GM18507 (cell line): ENCODE measurements at places on chromosomes 7 and 10.

- no peak for DNase-seq
Observed at GRCh38 chr10:104641187-104641936, at the start of gene SORCS3. SORCS3 (plus strand) TSS chr10:104641290.

- DNase-seq: no peak
Observed at GRCh38 chr7:40597517-40597916, 462.7 kb downstream of the SUGCT start.

DNA sequence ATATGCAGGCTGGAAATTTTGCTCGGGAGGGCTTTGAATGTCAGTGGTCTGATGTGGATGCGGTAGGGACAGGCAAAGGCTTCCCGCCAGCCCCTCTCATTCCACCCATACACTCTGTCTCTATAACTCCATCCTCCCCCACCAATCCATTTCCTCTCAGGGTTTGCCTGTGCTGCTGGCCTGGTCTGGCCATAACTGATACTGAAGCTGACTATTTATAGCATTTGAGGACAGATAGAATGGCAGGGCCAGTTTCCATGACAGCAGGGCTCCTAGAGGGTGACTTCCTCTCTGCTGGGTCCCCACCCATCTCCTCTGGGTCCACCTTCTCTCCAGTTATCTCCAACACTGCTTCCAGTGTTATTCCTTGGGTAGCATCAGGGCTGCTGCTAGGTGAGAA is 6.6 kb upstream of the PDLIM1 start:
- no peak for DNase-seq

DNA sequence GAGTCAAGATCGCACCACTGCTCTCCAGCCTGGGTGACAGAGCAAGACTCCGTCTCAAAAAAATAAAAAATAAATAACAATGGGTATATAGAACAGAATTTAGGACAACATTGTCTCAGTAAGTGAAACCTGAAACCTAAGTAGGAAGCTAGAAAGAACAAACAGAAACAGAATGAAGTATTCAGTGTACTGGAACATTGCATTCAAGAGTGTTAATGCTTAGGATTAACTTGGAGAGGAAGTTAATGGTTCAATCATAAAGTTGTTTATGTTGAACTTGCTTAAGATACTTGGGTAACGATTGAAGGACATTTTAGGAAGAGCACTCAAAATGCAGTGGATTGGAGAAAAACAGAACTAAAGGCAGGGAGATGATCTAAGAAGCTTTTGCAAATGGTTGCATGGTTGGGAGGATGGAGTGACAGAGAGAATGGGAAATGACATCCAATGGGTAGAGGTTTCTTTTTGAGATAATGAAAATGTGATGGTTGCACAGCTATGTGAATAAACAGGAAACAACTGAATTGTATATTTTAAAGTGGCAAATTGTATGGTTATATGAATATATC is 233.7 kb downstream of the ADK start:
- no peak for DNase-seq

DNA sequence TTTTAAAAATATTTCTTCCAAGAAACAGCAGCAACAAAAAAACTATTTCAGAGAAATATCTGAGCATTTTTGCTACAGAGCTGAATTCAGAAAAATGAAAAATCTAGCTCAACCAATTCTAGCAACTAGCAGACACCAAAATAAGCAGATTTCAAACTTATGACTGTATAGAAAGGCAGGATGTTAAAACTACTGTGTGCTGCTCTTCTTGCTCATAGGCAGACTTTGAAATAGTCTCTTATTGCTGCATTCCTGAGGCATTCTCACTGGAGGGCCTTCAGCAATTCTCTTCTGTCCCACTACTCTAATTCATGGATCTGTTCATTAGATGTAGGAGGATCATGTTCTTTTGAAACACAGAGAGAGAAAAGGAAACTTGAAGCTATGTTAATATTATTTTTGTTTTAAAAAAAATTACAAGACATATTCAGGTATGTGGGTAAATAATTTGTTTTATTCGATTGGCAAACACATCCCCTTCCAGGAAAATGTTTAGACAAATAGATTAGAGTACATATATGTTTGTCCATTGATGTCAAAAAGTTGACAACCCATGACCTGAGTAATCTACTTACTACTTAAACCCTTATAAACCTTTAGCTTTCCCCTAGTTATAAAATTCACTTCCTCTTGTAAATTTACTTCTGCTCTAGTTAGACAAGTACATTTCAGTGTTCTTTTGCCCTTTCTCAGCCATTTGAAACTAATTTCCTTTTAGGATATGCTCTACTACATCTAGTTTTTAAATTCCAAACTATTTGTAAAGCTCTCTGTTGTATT is 428.2 kb upstream of the POT1 start:
- DNase-seq: no peak

DNA sequence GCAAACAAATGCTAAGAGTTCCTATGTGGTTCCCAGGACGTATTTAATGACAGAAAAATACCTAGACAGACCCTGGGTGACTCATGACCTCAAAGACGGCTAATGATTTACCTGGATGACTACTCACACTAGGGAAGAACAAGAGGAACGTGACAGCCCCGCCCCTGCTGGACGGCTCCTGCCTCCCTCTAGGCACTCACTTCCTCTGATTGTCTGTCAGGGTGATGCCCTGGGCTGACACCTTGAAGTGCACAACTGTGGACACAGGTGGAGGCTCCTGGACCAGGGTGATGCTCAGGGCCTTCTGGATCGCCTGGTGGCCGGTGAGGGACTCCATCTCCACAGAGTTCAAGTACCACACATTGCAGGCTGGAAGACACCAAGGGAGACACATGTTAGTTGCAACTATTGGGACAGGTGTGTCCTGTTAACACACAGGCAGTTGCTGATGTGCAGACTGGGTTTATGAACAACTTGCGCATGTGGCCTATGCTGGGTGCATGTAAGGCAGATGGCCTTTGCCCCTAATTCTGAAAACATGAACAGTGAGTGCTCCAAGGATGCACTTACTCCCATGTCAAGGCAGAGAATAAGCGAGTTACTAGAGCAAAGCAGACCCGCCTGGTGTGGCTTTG is 298.3 kb downstream of the TNS3 start:
- no peak for DNase-seq

- DNase-seq: no peak
Observed at GRCh38 chr7:5424749-5425506, 1.3 kb upstream of the TNRC18 start.

- DNase-seq: no peak
Observed at GRCh38 chr7:24555184-24555583, 18.1 kb upstream of the PALS2 start.

DNA sequence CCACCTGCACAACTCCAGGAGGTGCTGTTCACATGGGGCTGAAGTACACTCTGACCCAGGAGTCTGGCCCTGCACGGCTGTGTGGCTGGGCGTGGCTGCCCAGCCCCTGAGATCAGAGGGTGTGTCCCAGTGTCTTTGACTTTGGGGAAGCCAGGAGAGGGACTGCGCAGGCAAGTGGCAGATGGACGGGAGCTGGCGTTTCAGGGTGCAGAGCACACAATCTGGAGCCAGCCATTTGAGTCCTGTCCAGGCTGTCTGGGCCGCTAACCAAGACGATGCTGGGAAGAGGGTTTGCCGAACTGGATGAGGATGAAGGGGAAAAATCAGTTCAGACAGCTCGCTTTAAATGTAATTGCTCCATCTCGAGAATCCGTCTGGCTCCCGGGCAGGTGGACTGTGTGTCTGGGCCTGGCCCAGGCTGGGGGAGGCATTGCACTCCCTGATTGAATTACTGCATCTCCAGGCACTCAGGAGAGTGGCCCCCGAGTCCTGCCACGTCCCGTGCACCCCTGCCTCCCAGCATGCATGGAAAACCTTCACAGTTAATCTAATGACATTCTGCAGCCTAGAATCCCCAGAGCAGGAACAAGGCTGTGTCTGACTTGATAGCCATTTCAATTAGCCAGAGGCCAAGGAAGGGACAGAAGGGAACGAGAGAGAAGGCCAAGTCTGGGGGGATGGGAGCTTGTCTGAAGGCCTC is 120.8 kb upstream of the NANOS1 start:
- no peak for DNase-seq

DNA sequence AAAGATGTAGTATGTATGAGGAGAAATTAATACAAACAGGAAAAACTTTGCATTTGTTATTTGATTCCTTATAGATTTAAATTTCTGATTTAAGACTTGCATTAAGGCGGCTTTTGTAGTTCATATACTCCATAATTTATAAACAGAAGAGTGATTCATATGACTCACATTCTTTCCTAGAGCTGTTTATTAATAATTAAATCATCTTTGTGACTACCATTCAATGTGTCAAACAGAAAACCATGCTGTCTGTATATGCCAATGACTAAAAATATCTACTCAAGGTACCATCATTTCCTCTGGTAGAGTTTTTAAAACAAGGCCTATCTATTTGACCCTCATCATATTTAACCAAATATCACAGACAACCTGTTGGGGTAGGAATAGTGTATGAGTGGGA is 501.7 kb downstream of the PARD3 start:
- DNase-seq: no peak

- DNase-seq: no peak
Observed at GRCh38 chr7:41574377-41574776, 128.5 kb downstream of the INHBA start.

DNA sequence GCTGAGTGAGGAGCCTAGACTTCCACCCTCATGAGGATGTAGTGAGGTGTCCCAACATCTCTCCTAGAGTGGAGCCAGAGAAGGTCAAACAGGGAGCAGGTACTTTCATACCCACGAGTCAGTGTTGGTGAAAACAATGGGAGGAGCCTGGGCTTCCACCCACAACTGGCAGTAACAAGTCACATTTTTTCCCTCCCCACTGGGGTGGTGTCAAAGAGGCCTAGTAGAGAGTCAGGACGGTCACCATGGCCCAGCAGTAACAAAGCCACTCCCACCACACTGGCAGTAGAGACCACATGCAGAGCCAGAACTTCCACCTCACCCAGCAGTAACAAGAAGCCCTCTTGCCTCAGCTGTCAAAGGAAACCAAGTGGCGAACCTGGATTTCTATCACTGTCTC is 280.2 kb upstream of the IMMP2L start:
- DNase-seq: no peak

DNA sequence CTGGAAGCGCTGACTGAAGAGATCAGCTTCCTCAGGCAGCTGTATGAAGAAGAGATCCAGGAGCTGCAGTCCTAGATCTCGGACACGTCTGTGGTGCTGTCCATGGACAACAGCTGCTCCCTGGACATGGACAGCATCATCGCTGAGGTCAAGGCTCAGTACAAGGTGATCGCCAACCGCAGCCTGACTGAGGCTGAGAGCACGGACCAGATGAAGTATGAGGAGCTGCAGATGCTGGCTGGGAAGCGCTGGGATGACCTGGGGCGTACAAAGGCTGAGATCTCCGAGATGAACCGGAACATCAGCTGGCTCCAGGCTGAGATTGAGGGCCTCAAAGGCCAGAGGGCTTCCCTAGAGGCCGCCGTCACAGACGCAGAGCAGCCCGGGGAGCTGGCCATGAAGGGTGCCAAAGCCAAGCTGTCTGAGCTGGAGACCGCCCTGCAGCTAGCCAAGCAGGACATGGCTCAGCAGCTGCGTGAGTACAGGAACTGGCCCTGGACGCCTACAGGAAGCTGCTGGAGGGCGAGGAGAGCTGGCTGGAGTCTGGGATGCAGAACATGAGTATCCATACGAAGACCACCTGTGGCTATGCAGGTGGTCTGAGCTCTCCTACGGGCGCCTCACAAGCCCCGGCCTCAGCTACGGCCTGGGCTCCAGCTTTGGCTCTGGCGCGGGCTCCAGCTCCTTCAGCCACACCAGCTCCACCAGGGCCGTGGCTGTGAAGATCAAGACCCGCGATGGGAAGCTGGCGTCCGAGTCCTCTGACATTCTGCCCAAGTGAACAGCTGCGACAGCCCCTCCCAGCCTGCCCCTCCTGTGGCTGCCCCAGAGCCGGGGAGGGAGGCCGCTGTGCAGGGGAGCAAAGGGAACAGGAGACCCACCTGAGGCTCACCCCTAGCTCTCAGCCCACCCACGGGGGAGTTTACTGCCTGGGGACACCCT is 24.9 kb upstream of the AMPH start:
- no peak for DNase-seq

GRCh38 chr7:104926601-104927041 is 87.4 kb upstream of the KMT2E start:
- DNase-seq: no peak

GRCh38 chr10:29681676-29682448 is 47.1 kb upstream of the SVIL start:
- DNase-seq: no peak

DNA sequence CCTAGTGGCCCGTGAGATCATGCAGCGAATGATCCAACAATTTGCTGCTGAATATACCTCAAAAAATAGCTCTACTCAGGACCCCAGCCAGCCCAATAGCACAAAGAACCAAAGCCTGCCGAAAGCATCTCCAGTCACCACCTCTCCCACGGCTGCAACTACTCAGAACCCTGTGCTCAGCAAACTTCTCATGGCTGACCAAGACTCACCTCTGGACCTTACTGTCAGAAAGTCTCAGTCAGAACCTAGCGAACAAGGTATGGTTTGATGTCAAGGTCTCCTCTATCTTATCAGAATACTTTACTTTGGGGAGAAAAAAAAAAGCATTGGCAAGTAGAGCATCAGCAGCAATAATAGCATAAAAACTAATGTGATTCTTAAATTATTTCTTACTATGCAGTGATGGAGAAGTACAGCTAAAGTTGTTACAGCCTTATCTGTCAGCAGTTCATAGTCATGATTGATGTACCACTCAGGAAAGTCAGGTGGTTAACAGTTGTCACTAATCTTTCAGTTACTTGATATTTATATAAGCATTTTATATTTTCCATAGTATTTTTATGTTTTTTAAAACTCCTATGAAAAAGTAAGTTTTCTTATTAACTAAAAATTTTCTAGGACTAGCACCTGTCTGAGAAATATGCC is 117.1 kb downstream of the LCOR start:
- no peak for DNase-seq

DNA sequence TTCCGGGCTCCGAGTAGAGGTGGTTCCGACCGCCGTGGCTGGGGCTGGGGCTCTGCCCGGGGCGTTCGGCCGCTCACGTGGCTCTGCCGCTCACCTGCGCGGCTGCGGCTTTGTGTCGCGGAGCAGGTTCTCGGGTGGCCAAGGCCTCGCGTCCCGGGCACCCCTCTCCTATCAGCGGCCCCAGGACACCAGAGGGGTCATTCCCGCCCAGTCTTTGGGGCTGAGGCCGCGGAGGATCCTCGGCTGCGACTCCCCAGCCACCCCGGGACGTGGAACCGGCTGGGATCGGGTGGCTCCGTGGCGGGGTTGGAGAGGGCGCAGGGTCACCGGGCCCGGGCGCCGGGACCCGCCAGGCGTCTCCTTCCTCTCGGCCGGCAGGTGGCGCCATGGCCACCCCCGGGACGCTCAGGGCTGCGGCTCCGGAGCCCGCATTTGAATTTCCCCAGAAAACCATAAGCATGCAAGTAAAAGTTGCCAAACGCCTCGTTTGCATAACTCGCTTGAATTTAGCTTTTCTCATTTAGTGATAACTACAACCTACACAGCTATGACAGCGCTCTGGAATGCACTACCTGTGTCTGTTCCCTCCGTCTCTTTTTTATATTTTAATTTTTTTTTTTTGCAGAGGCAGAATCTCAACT is 1.2 kb downstream of the COL26A1 start:
- DNase-seq: peak; percentile 76

GRCh38 chr7:12210179-12211053 is 678 bp upstream of the TMEM106B start:
- DNase-seq: no peak
